ENCODE measurements at places on chromosomes 11 and 22.
A peak's percentile ranks its signal among the peaks of the same experiment; 100 is the strongest.

DNA sequence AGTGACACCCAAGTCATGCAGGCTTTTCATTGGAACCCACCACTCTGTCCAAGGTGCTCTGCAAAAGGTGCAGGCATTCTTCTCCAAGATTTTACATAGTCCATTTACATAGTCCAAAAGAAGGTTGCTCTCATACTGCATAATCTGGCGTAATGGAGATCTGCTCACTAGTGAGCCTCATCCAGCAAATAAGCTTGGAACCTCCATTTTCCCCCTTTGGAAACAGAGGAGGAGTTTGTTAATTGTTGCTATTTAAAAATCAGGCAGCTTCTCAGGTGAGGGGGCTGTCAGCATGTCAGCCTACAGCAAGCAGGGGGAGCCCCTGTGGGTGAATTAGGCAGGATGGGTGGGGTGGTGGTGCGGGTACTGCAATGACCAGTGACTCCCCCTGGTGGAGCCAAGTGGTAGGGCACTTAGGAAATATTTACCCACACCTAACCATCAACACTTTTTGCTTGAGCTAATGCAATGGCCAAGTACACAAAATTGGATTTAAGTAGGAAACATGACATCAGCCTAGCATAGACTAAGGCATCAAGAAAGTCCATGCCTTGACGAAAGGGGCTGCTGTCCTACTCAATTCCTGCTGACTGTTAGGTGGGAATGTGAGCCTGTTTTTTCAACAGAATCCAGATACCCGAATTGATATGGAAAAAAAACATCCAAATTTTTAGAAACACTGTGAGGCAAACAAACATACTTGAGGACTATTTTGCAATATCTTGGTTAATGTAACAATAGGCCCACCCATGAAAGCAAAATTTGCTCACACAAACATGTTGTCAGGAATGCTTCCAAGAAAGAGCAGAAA lies 64.5 kb downstream of the AMBRA1 start:
- peak; percentile 79 for ATAC-seq

DNA sequence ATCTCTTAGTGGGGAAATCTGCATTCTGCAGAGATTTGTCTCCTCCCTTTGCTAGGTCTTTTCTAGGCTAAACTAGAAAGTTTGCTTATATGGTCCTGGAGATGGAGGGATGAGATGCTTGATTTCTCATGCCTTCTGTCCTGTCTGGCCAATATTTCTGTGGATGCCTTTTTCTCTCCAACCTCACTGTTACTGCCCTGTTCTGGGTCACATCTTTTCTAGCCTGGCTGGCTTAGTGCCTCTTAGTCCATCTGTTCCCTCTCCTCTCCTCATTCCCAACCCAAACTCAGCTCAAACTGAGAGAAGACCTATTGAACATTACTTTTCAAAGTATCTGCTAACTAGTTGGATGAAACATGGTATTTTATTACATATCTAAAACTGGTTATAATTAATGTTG lies 62.0 kb downstream of the RRM1 start:
- no peak for ATAC-seq

DNA sequence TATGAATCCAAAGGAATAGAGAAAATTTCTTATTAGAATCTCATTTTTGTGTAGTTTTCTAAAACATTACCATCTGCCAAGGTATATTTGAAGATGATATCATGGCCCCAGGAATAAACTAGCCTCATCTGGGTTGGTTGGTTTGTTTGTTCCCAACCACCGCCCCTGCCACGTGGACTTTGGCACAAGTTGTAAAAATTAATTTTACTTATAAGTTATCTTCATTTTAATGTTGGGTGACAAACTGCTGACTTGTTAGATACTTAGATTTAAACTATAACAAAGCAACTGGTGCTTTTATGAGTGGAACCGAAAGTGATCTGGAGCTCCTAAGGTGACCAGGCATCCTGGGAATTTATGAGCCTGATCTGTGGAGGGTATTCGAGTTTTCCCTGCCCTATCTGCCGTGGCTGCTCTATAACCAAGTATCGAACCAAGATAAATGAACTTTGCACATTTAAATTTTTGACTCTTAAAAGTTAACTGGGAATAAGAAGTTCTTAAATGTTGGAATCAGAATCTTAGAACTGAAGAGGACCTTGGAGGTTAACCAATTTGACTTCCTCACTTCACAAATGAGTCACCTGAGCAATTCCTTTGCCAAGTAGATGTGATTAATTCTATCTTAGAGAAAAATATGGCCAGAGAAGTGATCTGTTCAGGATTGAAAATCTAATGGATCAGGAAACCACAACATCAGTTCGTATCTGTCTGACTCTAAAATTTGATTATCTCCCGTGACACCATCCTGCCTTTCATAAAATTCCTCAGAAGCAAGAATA lies 129.1 kb upstream of the ARHGAP42 start:
- ATAC-seq, result no peak

GRCh38 chr22:24370401-24370800 lies 57.0 kb upstream of the ADORA2A start:
- no peak for ATAC-seq

DNA sequence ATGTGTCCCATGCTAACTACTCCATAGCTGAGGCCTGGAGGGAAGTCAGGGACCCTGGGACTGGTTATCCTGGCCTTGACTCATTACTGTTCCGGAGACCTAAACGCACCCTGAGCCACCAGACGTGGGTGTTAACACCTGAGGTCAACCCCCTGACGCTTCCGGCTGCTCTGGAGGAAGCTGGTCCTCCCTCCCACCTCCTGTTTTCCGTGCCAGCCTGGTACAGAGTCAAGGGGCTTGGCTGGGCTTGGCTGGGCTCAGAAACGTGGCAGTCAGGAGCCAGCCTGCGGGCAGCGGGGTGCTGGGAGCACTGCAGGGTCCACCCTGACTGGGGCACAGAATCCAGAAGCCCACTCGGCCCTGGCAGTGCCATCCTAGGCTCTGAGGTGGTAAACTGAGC lies 2.6 kb downstream of the TMPRSS4 start:
- no peak for ATAC-seq

- peak; percentile 14 for ATAC-seq
Observed at GRCh38 chr11:36195496-36196354, 93.5 kb downstream of the COMMD9 start.

DNA sequence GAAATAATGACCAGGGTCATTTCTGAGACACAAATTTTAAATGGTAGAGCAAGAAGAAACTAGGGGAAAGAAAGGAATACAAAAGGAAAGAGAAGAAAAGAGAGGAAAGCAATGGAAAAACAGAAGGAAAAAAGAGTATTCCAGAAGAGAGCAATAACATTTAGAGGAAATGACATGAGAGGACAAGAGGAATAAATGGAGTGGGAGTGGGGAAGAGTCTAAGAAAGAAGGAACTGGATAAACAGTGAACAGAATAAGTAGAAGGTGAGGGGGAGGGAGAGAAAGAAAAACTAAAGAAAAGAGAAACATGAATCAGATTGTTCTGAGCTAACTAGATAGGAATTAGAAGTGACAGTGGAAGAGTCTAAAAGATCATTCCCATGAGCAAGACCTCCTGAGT lies 28.4 kb downstream of the PRDM10 start:
- no peak for ATAC-seq

DNA sequence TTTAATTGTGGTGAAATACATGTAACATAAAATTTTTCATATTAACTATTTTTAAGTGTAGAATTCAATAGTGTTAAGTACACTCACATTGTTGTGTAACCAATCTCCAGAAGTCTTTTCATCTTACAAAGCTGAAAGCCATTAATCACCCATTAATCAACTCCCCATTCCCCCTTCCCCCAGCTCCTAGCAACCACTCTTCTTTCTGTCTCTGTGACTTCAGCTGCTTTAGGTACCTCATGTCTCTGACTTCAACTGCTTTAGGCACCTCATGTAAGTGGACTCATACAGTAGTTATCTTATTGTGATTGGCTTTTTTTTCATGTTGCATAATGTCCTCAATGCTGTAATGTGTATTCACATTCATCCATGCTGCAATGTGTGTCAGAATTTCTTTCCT lies 150.8 kb upstream of the NTM start:
- ATAC-seq, result no peak

DNA sequence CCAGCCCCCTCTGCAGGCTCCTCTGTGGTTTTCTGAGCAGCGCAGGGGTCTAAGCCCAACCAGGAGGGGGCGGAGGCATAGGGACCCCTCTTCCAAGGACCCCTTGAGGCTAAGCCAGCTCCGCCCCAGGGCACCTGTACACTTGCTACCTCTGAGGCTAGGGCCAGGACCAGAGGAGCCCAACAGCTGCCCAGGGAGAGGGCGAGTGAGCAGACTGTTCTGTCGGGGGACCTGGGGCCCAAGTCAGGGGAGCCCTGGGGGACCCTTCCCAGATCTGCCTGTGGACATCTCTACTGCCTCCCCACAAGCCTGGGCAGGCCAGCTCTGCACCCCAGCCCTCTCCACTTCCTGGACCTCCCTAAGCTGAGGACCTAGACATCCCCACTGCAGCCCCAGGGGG lies 1.8 kb downstream of the B4GALNT4 start:
- no peak for ATAC-seq

DNA sequence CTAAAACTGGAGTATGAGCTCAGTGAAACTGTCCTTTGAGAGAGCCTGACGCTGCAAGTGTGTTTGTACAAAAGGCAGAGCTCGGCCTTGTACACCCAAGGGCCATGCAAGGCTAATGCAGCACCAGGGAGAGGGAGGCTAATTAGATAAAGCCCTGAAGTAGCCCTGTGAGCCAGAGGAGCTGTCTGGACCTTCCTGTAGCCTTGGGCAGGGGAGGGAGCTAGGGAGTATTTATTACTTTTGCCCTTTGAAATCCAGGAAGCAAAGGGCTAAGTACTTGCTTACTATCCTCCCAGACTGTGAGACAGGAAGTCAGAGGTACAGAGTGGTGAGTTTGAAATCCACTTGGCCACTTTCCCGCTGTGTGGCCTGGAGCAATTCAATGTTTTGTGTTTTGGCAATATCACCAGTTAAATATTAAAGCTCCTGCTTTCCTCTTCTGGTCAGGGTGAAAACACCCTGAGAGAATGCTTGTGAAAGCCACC lies 10.2 kb upstream of the LDHA start:
- peak; percentile 74 for ATAC-seq

- peak; percentile 41 for ATAC-seq
Observed at GRCh38 chr22:26464312-26464711, 19.3 kb downstream of the HPS4 start.

GRCh38 chr11:133896028-133896427 lies 50.7 kb upstream of the SPATA19 start:
- ATAC-seq, result no peak

DNA sequence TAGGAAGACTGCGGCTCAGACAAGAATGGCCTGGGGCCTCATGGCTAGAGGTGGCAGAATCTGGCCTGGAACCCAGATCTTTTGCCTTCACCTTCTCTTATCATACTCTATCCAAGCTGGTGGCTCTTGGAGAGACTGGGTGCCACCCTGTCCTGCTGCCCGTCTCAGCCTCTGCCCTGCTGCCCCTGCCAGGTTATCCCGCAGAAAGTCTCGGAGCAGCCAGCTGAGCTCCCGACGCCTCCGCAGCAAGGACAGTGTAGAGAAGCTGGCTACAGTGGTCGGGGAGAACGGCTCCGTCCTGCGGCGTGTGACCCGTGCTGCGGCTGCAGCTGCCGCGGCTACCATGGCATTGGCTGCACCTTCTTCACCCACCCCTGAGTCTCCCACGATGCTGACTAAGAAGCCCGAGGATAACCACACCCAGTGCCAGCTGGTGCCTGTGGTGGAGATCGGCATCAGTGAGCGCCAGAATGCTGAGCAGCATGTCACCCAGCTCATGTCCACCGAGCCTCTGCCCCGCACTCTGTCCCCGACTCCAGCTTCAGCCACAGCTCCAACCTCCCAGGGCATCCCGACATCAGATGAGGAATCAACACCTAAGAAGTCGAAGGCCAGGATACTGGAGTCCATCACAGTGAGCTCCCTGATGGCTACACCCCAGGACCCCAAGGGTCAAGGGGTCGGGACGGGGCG lies 5.9 kb downstream of the INCENP start:
- ATAC-seq, result no peak

- peak; percentile 42 for ATAC-seq
Observed at GRCh38 chr11:4626207-4627099, 10.8 kb upstream of the OR51D1 start.

- ATAC-seq, result no peak
Observed at GRCh38 chr22:49158741-49159564, 668.7 kb downstream of the BRD1 start.

DNA sequence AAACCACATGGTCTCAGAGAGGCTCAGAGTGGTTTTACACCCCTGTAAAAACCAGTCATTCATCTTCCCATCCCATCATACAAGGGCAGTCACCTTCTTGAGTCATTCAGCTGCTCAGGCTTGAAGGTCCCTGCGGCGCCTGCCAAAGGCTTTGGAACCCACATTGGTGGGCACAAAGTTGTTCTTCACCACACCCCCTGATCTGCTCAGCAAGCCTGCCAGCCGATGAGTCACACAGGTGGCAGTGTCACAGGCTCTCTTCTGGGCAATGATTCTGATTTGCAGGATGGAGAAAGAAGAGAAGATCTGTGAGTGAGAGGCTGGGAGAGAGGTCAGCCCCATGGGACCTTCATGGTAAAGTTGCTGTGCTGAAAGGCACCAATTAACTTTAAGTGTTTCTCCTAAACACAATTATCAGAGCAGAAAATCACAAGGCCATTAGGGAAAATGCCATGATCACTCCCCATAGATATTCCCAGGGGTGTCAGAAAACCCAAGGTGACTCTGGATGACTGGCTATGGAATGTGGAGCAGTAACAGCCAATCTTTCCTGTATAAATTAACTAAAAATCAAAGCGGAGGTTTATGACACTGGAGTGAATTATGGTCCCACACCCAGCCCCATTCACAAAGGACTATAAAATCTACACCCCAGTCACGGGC lies 4.4 kb downstream of the CALCA start:
- ATAC-seq, result no peak

DNA sequence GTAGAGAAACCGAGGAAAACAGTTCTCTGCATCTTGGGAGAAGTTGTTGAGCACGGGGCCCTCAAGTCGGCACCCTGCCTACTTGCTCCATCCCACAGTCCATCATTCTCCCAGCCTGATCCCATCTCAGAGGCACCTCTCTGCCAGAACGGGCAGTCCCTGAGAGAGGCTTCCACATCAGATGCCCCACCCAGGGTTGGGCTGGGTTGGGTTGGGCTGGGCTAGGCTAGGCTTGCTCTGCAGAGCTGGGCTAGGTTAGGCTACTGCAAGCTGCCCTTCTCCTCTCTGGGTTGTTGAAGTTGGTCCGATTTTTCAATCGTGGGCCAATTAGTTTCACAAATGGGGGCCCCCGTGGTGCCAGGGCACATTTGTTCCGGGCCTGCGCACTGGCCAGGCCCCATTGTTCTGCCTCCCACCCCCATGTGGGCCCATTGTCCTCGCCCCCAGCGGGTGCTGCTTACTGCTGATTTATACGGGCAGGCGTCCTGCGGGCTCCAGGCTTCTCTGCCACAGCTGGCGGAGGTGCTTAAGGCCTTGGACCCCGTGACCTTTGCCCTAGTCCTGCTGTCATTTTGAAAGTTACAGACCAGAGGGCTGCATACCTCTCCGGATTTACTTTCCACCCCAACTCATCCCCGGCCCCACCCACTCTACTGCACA lies 63.7 kb upstream of the NNMT start:
- peak; percentile 43 for ATAC-seq

Data from motor neuron (in vitro differentiated cells).